ENCODE measurements at places on chromosomes 2 and 18.

DNA sequence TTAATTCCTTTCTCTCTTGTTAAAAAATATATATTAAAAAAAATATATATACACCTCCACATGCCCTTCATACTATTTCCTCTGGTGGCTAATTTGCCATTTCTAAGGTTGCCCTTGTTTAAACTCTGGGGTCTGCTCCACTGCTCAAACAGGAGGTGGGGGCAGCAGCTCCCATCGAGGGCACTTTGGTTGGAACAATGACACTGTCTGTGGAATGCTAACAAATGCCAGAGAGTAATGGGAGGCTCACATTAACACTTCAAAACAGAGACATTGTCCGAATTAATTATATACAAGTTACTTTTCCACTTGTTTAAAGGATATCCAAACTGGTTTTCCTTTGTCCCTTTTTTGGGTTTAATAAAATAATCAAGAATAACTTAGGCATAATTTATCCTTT, 58.8 kb upstream of the CD302 start:
- no peak for DNase-seq

GRCh38 chr2:54122939-54123338, 7.5 kb downstream of the ACYP2 start:
- no peak for DNase-seq

DNA sequence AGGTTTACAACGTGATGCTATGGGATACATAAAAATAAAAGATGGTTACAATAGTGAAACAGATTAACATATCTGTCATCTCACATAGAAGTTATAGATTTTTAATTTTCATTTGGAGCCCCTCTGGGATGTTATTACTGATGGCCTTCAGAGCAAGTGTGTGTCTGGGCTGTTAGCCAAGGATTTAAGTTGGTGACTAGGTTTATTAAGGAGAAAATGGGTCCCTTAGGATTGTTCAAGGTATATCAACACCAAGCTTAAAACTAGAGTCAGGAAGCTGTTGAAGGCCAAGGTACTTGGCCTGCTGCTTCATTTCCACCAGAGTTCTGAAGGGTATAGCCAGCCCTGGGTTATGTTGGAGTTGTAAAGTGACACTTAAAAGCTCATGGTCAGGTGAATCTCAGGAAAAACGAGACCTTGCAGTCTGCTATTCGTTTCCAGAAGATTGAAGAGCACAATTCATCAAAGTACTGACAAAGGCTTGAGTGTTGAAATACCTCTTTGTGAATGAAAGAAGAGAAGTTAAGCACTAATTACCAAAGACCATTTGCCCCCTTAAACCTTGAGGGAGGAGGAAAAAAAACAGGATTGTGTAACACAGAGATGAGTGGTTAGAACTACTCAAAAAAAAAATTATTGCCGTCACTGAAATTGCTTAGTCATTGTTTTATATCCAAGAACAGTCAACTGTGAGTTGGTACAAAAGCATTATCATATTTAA, 48.4 kb downstream of the MAP2 start:
- no peak for DNase-seq

GRCh38 chr18:57772387-57772799, 30.7 kb downstream of the ATP8B1 start:
- no peak for DNase-seq

- no peak for DNase-seq
Observed at GRCh38 chr2:134703426-134703825, 15.4 kb downstream of the TMEM163 start.

DNA sequence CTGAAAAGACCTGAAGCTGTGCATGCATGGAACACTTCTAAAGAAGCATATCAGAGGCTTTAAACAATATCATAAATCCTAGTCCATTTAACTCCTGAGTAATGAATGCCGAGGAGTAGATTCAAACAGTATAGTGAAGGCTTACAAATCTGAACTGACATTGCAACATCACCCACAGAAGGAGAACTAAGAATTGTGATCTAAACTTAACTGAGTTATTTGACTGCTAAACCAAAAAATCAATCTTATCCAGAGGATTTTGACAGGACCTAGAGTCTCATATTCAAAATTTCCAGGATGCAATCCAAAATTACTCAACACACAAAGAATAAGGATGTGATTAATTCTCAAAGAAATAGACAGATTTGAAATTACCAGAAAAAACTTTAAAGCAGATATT, 181.0 kb downstream of the SLC39A10 start:
- no peak for DNase-seq

- DNase-seq = no peak
Observed at GRCh38 chr18:2396162-2396505, 175.2 kb downstream of the METTL4 start.

DNA sequence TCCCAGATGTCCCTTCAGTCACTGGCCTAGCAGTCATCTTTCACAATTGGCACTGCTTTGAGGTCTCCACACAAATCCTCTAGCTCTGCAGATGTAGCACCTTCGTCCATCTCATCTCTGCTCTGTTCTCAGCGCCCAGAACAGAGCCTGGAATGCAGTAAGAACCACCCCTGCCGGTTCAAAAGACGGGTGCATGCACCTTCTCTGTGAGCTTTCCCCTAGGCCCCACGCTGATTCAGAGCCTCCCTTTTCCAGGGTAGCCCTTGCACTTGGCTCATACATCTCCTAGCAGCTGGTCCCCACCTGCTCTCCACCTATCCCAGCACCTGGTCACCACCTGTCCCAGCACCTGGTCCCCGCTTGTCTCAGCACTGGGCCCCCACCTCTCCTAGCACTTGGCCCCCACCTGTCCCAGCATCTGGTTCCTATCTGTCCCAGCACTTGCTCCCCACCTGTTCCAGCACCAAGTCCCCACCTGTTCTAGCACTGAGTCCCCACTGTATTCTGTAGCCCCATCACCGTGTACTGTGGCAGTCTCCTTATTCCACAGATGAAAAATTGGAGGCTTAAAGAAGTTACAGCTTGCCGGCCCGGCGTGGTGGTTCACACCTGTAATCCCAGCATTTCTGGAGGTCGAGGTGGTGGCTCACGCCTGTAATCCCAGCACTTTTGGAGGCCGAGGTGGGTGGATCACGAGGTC, 4.7 kb upstream of the KCNF1 start:
- no peak for DNase-seq

DNA sequence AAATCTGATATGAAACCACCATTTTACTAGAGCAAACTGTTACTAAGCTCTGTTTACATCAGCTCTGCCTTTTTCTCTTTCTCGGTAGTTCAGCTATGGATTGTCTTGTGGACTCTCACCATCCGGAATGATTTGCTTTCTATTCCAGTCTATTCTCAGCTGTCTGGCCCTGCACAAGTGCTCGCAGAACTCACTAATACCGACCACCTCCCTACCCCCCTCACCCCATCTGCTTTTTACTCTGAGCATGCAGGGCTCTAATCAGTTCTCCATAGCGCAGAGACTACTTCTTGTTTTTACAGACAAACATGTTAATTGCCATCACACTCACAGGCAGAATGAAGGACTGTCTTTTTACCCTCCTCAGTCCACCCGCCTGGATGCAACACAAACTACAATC, 180.7 kb upstream of the POU3F3 start:
- no peak for DNase-seq

Measured in right renal pelvis (tissue), 4 donors.